AG04449 (cell line): ENCODE measurements at places on chromosomes 6 and 20.

- no peak for DNase-seq
Observed at GRCh38 chr6:127824061-127824460, 76.8 kb downstream of the THEMIS start.

DNA sequence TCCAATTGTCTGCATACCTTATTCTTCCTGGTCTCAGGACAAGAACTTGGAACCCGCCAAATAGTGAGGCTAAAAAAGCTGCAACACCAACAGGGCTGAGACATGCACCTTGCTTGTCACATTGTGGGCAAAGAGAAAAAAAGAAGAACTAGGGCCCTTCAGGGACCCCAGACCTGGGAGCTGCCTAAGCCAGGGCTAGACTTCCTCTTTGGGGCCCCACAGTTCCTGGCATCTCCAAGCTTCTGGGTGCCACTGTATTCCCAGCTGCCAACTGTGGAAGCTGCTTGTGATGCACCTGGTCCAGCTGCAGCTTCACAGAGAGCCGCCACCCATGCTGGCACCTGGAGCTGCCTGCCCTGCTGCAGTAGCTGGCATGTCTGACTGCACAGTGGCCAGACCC lies 370.6 kb downstream of the CD83 start:
- no peak for DNase-seq

DNA sequence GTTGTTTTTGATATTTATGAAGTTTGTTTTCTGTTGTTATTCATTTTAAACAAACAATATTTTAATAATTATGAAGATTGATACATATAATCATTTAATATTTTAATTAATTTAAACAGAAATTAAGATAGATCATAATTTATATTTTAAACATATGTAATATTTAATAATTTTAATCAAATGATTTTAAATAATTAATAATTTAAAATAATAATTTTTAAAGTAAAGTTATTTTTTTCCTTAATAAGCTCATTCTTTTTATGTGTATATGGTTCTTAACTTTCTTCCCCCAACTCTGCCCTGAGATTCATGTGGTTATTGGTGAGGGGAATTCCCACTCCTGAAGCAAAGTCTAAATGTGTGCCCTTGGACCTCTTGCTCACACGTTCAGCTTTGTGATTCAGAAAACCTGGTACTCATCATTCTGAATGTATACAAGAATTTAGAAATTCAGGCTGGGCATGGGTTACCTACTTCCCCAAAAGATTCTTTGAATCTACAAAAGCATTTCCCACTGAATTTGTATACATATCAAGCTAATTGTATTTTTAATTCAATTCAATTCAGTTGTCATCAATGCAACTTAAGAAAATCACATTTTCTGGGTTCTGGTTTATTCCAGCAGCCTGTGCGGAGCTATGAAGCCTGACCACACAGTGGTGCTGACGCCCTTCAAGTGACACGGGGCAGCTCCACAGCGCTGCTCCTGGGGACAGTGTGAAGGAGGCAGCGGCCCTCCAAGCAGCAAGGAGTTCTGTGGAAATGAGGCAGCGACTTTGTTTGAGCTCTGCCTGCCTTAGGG lies 168.9 kb upstream of the UST start:
- DNase-seq, result peak; percentile 24

DNA sequence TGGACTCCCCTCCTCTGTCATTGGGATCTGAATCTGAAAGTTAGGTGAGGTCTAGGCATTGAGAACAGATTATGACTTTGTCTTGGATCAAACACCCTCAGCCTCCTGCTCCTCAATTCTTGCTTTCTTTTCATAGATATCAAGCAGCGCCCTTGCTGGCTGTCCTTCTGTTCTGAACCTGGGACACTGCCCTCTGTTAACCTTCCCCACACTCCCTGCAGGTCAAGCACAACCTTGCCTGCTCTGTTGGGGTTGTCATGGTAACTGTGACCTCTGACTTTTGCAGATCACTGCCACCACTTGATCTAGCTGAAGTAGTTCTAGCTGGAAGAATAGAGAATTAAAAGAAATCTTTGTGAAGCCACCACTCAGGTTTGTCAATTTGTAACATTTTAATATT lies 16.4 kb upstream of the MICA start:
- no peak for DNase-seq

DNA sequence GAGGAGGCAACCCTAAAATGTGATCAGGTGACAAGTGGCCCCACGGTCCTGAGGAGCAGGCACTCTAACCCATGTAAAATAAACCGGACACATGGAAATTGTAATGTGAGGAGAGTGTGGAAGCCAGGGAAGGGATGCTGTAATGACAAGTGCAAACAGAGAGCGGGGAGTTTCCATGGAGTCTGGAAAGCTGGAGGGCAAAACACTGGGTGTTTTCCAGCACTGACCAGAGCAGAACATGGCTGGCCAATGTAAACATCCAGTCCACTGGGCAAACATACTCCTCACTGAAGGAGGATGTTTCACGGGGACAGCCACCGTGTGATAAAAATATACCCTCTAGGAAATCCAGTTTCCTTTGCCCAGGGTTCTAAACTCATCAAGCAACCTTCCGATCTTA lies 219.0 kb upstream of the JARID2 start:
- no peak for DNase-seq

GRCh38 chr6:127267646-127268625 lies 1.3 kb downstream of the RNF146 start:
- DNase-seq, result no peak

- no peak for DNase-seq
Observed at GRCh38 chr6:137722749-137723272, 144.2 kb upstream of the TNFAIP3 start.
